Transverse colon (tissue), 4 donors: ENCODE measurements at places on chromosomes 2 and 18.

GRCh38 chr18:69813559-69813958, 134.1 kb downstream of the CD226 start:
- DNase-seq = no peak

DNA sequence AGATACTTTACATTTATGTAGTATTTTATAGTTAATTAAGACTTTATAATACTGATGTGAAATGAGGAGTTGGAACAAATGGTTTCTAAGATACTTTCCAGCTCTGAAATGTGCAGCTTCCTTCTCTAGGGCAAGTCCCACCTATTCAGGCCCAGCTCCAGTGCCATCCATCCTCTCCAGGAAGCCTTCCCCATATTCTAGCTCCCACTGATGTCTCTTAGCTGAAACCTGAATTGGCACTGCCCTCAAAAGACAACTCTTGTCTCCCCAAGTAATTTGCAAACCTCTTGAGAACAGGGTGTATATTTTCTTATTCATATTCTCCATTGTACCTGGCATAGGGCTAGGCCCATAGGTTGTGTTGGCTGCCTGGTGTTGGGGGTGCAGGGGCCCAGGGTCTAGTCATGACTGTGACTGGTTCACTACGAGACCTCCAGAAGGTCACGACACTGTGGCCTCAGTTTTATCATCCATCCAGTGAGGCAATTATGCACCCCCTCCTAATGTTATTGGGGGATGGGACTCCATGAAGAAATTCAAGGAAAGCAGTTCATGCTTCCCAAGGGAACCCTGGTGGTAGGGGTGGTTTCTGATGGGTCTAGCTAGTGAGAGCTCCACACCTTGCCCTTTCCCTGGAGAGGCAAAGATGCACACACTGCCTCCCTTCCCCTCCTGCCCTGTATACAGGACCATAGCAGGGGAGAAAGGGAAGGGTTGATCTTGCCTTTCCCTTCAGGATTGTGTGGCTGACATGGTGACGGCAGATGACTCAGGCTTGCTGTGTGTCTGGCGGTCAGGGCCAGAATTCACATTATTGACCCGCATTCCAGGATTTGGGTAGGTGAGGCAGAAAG, 2.8 kb downstream of the WDR54 start:
- DNase-seq = no peak

DNA sequence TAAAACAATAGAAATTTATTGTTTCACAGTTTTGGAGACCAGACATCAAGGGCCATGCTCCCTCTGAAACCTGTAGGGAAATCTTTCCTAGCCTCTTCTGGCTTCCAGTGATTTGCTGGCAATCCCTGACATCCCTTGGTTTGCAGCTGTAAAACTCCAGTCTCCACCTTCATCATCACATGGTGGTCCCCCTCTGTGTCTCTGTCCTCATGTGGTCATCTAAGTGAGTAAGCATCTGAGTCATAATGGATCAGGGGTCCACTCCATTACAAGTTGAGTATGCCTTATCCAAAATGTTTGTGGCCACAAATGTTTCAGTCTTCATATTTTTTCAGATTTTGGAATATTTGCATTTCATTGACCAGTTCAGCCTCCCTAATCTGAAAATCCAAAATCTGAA, 5.6 kb upstream of the SGPP2 start:
- DNase-seq = no peak

DNA sequence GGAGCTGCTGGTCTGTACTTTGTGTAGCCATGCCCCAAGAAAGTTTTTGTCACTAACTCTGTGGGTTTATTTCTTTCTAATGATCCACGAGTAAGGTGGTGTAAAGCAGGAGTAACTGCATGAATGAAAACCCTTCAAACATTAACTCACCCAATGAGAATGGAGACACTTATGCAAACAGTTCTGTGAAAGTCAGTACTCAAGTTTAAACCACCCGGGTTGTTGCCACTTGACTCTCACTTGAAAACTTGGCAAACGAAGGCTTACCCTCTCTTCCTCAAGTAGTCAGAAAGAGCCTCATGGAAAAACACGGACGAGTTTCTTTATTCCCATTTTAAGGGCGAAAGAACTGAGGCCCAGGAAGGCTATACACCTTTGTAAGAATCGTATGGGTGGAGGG, 117.5 kb downstream of the MMADHC start:
- DNase-seq = no peak

GRCh38 chr18:7566567-7567473, at the start of gene PTPRM:
Gene PTPRM, plus strand, starts transcription at chr18:7567316. Its CDS starts 503 bp downstream, at chr18:7567819.
- DNase-seq = peak; percentile 72

DNA sequence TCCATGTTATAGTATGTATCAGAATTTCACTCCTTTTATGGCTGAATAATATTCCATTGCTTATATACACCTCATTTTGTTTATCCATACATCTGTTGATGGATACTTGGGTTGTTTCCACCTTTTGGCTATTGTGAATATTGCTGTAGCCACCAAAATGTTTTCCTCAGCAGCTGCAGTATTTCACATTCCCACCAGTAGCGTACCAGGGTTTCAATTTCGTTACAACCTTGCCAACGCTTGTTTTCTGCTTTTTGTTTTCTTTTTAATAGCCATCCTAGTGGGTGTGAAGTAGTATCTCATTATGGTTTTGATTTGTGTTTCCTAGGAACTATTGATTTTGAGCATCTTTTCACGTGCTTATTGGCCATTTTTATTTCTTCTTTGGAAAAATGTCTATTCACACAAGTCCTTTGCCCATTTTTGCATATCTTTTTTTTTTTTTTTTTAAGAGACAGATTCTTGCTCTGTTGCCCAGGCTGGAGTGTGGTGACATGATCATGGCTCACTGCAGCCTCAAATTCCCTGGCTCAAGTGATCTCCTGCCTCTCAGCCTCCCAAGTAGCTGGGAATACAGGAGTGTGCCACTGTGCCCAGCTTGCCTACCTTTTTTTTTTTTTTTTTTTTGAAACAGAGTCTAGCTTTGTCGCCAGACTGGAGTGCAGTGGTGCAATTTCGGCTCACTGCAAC, 14.2 kb downstream of the UBXN2A start:
- no peak for DNase-seq
